ENCODE measurements at places on chromosomes 3 and 15. TPM values are rescaled to one million over a fixed set of nuclear protein-coding genes. Genes with fewer than 3 reads are reported as not detected.

NUP210 gene
- 24.8 TPM for polyA plus RNA-seq

DNA sequence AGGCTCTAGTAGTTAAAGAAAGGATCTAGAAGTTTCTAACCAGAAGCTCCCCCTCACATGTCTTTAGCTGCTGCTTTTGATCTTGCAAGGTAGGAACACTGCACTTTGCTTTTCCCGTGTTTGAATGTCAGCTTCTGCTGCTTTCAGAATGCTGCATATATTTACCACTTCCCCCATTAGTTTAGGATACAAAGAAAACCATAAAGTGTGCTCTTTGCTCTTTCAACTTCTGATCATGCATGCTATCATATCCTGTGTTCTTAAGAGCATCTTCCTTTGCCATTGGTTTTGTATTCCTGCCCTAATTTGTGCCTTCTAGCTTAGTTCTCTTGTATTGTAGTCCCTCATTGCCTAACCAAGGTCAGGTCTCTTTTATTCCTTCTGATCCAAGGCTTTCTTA lies 43.3 kb downstream of the ZNF609 start:
- DNase-seq = no peak

OXTR gene
- 1.1 TPM for polyA plus RNA-seq

- DNase-seq = no peak
Measured at GRCh38 chr3:157226173-157226847, 66.4 kb upstream of the CCNL1 start.

GRCh38 chr15:40163657-40164416 lies 3.0 kb downstream of the BUB1B start:
- no peak for DNase-seq

- no peak for DNase-seq
Measured at GRCh38 chr3:17300441-17300840, 415.7 kb downstream of the PLCL2 start.

SEMA4B gene
- polyA plus RNA-seq = 46.5 TPM

GRCh38 chr3:123271466-123272159 lies 69.9 kb downstream of the SEC22A start:
- no peak for DNase-seq

DNA sequence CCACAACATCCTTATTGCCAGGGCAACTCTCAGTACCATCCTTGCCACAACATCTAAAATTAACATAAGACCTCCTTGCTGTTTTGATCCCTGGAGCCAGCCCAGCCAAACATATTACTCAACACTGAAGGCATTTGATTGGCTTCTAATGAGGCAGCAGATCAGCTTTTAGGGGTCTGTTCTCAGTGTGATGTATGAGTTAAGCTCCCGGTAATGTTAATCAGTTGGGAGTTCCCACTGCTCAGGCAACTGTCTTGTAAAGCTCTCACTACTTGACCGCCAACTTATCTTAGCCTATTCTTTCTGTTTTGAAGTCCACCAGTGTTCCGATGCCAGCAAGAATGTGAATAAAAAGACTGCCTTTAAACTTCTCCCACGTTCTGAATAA lies 158.9 kb downstream of the FOXB1 start:
- DNase-seq = no peak

TMEM108 gene
- polyA plus RNA-seq = 2.4 TPM

DNA sequence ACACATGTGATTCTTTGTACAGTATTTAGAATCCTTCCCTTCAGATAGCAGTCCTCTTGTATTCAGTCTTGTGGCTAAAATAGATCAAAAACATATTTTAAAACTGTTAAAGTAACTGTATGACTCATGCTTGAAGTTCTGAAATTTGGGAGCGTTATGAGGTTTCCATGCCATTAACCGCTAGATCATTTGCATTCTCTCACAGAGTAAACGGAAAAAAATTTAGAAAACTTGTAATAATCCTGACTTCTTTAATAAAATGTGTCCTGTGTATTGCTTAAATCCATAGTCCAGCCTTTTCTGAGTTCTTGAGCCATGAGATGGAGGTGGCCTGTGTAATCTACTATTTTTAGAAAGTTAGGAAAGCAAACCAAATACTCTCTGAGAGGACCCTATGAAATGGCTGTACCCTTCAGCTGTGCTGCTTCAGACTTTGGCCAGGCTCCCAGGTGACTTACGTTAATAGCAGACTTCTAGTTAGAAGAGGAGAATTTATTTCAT lies 33.8 kb downstream of the MBNL1 start:
- DNase-seq = peak; percentile 28

- DNase-seq = peak; percentile 28
Measured at GRCh38 chr3:161415506-161416231, 44.4 kb upstream of the SPTSSB start.

DNA sequence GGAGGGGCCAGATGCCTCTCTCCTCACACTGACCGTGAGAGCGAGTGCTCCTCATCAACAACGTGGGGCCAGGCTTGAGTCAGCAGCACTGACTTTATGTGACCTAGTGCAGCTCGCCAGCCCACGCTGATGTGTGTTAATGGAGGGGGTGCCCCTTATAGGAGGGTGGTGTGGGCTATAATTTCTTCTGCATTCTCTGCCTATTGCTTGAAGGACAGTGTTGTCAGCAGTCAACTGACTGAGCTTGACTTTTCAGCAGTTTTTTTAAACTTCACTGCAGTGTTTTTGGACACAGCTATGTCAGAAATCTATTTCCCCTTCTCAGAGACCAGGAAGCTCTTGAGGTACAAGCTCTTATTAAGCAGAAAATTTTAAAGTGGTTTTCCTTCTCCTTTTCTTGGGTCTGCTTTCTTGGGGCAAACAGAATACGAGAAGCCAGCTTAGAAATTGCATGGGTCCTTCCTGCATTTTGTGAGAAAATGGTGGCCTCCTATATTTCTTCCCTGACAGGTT lies 304.8 kb upstream of the CTDSPL start:
- DNase-seq = no peak

- no peak for DNase-seq
Measured at GRCh38 chr15:52011711-52012144, 7.3 kb upstream of the MAPK6 start.

IGSF10 gene
- polyA plus RNA-seq = 1.7 TPM

UBA5 gene
- 81.8 TPM for polyA plus RNA-seq

DNA sequence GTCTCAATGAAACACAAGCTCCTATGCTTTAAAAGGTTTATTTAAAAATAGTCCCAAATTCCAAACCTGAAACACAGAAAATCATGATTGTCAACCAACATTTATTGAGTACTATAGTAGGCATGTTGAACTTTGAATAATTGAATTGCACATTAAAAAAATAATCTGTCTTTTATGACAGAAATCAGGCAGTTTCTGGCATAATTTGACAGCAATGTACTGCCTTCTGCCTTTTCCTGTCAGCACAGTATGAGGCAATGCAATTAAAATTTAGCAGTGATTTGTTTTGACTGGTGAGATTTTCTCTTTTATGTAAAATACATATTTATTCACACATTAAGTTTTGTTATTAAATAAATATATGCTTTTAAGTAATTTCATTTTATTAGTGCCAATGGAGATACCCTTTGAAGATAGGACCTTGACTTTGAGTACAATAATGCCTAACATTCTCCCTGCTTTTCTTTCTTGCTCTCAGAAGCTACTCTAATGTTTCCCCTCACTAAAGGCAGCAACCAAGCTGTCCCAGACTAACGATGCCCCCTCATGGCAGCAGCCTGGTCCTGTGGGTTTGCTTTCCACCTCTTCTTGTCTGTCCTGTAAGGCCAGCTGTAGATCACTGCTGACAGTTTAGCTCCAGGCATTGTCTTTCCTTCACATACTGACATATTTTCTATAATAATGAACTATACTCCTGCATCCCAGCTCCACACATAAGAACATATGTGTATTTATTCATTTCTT lies 346.7 kb downstream of the IL20RB start:
- no peak for DNase-seq

DNA sequence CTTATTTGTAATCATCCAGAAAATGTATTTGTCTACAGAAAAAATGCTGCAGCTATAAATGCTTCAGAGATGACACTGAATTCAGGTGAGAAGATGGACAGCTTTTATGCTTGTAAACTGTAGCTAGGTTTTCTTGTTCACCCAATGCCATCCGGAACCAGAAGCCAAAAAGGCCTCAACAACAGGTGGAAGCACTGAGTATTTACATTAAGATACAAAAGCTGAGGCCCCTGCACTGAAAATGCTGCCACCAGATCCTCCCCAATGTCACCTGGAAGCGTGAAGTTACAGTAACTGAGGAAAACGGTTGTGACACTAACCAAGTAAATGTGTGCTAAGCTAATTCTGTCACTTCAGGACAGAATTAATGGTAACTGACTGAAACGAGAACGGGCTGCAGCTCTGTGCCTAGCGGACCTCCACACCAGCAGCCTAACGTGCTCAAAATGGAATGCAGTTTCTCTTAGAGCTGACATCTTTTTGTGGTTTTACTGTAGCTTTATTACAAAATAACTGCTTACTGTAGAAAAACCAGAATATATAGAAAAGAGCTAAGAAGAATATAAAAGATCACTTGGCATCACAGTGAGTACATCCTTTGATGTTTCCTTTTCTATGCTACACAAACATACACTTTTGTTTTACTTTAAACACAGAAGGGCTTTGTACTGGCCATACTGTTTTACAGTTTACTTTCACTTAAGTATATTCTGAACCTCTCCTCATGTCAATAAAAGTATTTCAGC lies 7.6 kb downstream of the CHSY1 start:
- DNase-seq = no peak

- no peak for DNase-seq
Measured at GRCh38 chr15:55256281-55257011, 33.2 kb downstream of the RAB27A start.

CAMKV gene
- 0.18 TPM for polyA plus RNA-seq

- no peak for DNase-seq
Measured at GRCh38 chr3:122661633-122662032, 19.0 kb upstream of the PARP14 start.

DNA sequence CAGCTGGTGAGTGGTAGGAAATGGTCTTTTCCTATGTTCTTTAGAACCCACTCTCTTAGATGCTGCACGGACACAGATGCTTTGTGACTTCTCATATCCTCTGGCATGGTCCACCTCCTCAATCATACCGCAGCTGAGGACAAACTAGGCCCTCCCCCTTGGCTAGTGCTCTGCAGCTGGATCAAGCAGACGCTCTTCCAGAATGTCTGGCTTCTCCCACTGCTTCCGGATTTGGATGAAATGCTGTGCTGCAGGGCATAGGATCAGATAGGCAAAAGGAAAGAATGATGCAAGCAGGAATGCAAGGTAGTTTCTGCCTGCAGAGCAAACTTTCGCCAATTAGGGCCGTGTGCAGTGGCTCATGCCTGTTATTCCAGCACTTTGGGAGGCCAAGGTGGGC lies 75.7 kb upstream of the SLC4A7 start:
- DNase-seq = no peak

DNA sequence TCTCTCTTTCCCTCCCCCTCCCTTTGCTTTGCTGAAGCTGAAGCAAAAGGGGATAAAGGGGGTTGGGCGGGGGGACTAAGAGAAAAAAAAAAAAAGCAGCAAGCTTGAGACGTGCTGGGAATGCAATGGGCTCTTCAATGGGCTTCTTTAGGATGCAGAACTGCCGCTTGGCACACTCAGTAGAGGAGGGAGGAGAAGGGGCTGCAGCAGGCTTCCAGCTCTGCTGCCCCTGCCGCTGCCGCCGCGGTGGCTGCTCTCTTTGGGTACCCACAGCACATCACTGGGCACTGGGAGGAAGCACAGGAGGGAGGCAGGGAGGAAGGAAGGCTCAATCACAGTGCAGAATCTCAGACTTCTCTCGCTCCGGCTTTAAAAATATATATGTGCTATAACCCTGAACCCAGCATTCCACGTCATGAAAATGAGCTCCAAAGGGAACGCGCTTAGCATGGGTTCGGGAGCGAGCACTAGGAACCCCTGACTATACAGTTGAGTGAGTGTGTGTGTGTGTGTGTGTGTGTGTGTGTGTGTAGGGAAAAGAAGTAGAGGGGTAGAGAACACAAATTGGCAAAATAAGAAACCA lies 3.5 kb downstream of the SLITRK3 start:
- no peak for DNase-seq

MAP1A gene
- 6.6 TPM for polyA plus RNA-seq

LPP gene
- polyA plus RNA-seq = 31.9 TPM

GRCh38 chr3:125202197-125202596 lies 10.4 kb downstream of the SLC12A8 start:
- no peak for DNase-seq

GRCh38 chr3:172448661-172449465 lies 607 bp upstream of the GHSR start:
- DNase-seq = no peak

- no peak for DNase-seq
Measured at GRCh38 chr3:187973977-187974870, 179.7 kb upstream of the LPP start.

C3orf85 gene
- polyA plus RNA-seq = 16.4 TPM

DNA sequence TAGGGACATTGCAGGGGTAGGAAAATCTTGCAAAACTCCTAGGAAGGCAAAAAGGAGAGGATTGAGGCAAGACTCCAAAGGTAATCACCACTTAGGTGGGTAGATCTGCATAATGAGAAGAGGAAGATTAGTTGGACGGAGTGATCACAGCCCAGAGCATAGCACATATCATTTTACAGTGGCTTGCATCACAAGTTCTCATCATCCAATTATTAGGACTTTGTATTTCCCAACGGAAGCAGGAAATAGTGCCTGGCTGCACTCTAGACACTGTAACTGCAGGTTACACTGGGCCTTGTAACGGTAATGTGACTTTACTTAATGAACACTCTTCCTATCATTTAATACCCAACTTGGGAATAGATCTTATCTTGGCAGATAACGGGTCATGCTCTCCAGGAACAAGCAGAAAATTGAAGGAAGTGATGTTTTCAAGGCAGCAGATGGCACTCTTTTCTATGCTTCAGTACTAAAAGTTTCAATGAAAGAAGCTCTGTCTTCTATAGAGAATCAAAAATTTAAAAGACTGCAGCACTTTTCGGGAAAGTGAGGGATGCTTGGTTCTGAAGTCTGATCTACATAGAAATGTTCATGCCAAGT lies 101.9 kb upstream of the KCNMB2 start:
- DNase-seq = no peak

COL8A1 gene
- 6.8 TPM for polyA plus RNA-seq

DNA sequence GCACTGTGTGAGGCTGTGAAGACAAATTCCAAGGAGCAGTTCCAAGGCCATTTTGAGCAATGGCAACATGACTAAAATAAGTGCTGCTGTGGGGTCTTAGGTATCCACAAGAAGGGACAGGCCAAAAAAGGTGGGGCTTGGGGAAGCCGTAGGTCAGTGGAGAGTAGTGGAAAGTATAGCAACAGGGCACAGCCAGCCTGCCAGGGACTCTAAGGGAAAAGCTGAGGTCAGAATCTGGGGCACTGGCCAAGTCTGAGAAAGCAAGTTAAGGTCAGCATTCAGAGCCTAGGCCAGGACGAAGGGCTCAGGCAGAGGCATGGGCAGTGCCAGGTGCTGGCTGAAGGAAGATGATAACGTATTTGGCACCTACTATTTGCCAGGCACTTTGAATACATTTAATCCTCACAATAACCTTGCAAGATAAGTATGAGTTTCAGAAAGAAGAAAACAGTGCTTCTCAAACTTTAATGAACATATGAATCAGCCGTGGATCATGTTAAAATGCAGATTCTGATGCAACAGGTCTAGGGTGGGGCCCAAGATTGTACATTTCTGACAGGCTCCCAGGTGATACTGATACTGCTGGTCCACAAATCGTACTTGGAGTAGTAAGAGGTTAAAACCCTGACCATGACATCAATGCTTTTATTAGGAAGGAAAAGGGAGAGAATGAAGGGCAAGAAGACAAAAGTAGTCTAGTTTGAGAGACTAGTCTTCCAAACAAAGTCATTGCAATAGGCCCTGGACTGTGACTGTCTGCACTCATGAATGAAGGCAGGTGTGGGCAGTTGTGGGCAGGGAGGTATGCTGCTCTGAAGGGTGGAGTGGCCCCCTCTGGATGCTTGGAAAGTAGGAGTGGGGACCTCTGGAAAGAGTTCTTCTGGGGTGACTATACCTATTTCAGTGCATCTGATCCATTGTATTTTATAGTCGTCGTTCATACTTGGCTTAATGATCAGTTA lies 106.3 kb upstream of the ANKRD28 start:
- DNase-seq = no peak
